Tibial nerve (tissue), 4 donors: ENCODE measurements at places on chromosomes 2 and 18.

GRCh38 chr18:79876497-79876896, 75.0 kb downstream of the SLC66A2 start:
- peak; percentile 10 for DNase-seq

- no peak for DNase-seq
Measured at GRCh38 chr2:216554286-216554685, 55.6 kb downstream of the RPL37A start.

DNA sequence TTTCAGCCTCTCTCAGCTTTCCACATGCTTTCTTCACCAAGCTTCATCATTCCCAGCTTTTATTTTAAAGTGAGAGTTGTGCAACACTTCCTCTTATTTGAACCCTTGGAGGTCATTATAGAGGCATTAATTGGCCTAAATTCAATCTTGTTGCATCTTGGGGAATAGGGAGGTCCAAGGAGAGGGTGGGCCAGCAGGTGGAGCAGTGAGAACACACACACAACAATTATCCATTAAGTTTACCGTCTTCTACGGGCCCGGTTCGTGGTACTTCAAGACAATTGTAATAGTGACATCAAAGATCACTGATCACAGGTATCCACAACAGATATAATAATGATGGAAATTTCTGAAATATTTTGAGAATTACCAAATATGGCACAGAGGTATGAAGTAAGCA, 457.2 kb upstream of the SMIM21 start:
- no peak for DNase-seq

- no peak for DNase-seq
Measured at GRCh38 chr2:190535586-190535985, 1.1 kb upstream of the NEMP2 start.

GRCh38 chr2:72300147-72300684, 152.6 kb upstream of the CYP26B1 start:
- no peak for DNase-seq

DNA sequence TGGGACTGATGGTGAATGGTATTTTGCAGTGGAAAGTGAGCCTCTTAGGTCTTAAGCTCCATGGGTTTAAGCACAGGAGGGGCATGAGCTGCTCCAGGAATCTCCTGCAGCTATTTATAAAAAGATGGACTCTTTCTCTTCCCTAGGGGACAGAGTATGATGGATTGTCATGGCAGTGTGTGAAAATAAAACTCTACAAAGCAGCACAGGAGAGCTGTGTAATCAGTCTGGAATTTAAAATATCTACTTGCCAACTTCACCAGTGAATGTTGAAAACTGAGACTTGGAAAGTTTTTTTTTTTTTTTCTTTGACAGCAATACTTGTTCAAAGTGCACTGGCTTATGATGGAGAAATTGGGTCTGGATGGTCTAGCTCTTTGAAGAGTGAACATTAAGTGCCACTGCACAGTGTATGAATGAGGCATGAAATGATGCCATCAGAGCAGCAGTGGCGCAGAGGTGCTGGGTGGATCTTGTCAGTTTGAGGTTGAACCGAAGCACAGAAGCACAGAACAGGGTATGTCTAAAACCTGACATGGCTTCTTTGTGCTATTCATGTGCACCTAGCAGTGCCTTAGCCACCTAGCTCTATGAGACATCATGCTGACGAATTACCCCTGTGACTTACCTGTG, 245.4 kb downstream of the PTPRM start:
- no peak for DNase-seq

- DNase-seq = no peak
Measured at GRCh38 chr2:3208179-3208578, 169.4 kb downstream of the EIPR1 start.

- DNase-seq = no peak
Measured at GRCh38 chr18:11839556-11839955, 11.7 kb upstream of the CHMP1B start.

GRCh38 chr2:134140251-134140661, 113.6 kb upstream of the MGAT5 start:
- no peak for DNase-seq

DNA sequence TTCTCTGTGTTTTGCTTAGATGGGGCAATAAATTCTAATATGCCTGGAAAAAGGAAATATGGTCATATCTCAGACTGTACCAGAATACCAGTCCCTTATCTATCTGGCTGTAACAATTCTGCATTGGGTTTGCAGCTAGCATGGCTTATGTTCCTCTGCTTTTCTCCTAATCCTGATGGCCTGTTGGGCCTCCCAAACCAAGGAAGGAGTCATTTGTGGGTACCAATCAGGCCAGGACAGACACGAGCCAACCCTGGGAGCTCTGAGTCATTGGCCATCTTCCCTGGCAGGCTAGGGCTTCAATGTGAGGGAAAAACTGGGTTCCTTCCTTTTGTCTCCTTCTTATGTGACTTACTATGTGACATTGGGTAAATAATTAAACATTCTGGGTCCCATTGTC, 12.0 kb downstream of the SMARCAL1 start:
- DNase-seq = no peak

DNA sequence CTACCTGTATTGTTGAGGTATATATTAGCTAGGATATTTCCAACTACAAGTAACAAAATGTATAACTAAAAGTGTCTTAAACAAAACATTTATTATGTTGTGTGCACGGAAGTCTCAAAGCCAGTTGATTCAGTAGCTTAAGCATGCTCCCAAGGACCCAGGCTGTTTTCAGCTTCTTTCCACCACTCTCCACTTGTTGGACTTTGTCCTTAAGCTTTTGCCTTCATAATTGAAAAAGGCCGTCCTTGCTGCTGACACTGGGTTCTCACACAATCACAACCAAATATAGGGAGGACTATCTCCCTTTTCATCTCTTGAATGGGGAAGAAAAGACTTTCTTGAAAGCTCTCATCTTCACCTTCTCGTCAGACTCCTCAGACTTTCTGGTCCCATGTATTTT, 12.2 kb upstream of the NEMP2 start:
- DNase-seq = no peak

GRCh38 chr2:28063492-28063962, 173.0 kb downstream of the BABAM2 start:
- no peak for DNase-seq

- no peak for DNase-seq
Measured at GRCh38 chr2:226093364-226093763, 693.9 kb downstream of the NYAP2 start.

DNA sequence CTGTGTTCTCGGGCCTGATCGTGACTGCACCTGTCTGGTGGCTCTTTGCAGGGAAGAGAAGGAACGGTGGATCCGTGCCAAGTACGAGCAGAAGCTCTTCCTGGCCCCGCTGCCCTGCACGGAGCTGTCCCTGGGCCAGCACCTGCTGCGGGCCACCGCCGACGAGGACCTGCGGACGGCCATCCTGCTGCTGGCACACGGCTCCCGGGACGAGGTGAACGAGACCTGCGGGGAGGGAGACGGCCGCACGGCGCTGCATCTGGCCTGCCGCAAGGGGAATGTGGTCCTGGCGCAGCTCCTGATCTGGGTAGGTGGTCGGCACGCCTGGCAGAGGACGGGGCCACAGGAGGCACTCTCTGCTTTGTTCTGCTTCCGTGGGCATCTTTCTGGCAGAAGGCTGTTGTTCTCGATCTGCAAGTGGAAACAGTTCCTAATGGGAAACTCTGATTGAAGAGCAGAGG, 48.0 kb downstream of the GBX2 start:
- DNase-seq = no peak

DNA sequence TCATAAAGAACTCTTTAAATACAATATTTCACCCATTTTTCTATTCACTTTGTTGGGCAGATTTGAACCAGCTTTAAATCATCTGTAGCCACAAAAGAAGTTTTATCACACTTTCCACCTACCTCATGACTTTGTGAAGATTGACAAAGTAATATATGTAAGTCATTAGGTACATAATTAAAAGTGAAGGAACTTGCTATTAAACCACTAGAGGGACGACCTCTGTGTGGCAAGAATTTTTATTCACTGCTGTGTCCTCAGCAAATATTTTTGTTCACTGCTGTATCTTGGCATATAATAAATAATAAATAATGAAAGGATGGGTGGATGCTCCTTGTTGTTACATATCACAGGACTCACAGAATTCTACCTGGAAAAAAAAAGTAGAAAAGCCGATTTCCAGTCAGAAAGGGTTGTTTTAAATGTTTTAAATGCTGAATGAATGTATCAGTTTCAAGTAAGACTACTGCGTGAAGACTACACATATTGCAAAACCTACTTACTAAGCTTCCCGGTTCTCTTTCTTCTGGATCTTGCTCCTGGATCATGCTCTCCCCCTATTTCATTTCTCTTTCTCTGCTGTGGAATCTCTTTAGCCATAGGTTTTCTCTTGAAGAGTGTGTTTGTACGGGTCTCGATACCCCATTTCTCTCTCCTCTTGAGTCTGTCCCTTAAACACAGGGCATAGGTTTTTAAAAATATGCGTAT, 44.8 kb downstream of the KCMF1 start:
- no peak for DNase-seq

- peak; percentile 20 for DNase-seq
Measured at GRCh38 chr2:26043862-26044696, 10.2 kb downstream of the RAB10 start.

- no peak for DNase-seq
Measured at GRCh38 chr2:153299809-153300208, 178.8 kb downstream of the RPRM start.

DNA sequence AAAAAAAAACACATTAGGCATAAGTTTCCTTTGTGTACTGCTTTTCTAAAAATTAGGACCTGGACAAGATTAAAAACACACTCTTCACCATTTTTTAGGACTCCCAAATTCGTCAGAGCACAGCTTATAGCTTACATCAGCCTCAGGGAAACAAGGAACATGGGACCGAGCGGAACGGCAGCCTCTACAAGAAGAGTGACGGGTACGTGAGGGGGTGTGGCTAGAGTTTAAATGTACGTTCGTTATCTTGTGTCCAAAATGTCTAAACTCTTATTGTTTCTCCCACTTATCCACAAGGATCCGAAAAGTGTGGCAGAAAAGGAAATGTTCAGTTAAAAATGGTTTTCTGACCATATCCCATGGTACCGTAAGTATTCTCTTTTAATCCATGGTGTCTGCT, 78.9 kb downstream of the ITGB1BP1 start:
- no peak for DNase-seq
